GM23248 (cell line): ENCODE measurements at places on chromosomes 6 and 20.
A peak's percentile ranks its signal among the peaks of the same experiment; 100 is the strongest.

GRCh38 chr6:129701721-129702455 lies 8.1 kb downstream of the ARHGAP18 start:
- DNase-seq: peak; percentile 87

GRCh38 chr6:27893836-27894807 lies 18.1 kb downstream of the OR2B2 start:
- DNase-seq: peak; percentile 98

DNA sequence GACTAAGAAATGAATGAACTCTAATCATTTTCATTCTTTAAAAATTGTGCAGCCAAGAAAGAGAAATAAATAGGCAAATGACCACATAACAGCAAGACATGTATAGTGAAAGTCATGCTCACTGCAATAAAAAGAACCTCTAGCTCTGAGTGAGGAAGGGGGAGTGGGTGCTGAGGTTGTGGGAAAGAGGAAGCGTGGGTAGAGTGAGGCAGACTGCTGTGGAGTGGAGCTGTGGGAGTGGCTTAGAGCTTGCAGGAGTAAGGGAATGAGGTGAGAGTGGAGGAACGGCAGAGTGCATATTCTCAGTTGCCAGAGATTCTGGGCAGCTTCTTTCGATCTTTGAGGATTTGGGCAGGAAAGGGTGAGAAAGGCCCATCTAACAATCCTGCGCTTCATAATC lies 10.4 kb downstream of the DEFB129 start:
- peak; percentile 1 for DNase-seq

DNA sequence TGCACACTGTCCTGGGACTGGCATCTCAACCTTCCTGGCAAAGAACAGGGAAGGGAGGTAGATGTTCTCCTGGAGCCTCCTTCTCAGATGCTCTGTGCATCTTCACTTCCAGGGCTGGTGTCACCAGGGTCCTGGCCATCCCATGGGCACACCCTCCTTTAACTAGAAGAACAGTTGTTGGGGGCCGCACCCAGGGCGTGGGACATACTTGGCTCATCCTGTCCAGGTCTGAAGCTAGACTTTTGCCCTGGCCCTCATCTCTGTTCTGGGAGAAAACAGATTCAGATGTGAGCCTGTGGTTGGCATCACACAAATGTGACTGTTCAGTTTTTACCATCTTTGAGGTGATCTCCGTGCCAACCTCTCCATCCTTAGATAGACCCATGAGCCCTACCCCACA lies 41.6 kb downstream of the FOXC1 start:
- DNase-seq: no peak

GRCh38 chr6:26520237-26520849 lies 17.8 kb upstream of the HMGN4 start:
- DNase-seq: peak; percentile 75

DNA sequence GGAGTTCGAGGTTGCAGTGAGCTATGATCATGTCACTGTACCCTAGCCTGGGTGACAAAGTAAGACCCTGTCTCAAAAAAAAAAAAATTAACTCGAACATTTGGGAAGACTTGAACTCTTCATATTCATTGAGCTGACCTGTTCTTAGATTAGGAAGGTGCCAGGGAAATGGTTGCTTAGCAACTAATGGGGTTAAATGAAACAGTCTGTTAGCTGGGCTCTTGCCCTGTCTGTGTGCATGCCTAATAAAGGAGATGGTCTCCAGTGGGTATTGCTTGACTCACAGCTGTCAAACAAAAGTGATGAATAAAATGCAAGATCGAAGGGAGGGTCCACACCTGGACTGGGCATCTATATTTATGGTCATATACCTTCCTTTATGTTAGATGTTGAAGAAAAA lies 101.8 kb downstream of the KLHL32 start:
- no peak for DNase-seq

DNA sequence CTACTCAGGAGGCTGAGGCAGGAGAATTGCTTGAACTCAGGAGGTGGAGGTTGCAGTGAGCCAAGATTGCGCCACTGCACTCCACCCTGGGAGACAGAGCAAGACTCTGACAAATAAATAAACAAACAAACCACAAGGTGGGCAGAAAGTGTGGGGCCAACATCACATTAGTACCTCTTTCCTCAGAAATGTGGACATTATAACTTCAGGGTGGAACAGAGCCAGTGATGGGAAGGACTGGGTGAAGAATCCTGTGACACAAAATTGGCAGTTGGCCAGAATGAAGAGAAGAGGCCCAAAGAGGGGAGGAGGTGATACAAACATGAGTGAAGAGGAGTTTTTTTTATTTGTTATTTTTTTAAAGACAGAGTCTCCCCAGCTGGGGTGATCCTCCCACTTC lies 50.6 kb downstream of the NUP153 start:
- DNase-seq: peak; percentile 15
